ENCODE measurements at places on chromosomes 3 and 15.

DNA sequence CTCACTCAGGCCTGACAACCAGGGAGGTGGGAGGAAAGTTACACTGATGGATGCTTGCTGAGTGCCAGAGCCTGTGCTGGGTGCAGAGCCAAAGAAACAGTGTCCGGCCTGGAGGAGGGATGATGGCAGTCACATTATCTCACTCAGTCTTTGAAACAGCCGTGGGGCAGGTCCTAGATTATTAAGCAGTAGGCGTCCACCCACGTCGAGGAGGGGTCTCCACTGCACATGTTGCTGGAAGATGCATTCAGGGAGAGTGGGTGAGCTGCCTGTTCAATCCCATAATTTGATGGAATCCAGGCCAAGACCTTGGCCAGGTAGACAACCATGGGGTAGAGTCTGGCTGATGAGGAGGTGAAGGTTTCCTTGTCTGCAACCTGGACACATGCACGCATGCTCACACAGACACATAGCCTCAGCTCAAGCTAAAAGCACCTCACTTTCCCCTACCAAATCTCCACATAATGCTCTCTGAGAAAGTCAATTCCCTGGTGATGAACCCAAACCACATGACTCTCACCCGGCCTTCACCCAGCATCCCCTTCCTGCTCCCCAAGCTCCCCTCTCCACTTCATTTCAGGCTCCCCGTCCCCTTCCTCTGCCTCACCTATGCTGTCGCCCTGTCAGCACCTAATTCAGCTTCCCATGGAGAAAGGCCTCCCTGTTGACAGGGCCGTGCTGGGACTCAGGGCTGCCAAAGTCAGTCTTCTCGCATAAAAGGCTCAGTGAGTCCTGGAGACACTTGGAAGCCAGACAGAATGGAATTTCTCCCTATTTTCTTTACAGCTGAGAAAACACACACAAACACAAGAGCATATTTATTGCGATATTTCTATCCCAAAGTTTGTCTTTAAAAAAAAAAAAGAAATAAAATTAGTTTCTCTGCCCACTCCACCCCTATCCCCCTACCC, 29.8 kb downstream of the ACAN start:
- no peak for DNase-seq

GRCh38 chr15:90550919-90551318, 21.2 kb downstream of the CRTC3 start:
- peak; percentile 73 for DNase-seq

GRCh38 chr3:4119119-4119518, 184.1 kb upstream of the SETMAR start:
- no peak for DNase-seq

DNA sequence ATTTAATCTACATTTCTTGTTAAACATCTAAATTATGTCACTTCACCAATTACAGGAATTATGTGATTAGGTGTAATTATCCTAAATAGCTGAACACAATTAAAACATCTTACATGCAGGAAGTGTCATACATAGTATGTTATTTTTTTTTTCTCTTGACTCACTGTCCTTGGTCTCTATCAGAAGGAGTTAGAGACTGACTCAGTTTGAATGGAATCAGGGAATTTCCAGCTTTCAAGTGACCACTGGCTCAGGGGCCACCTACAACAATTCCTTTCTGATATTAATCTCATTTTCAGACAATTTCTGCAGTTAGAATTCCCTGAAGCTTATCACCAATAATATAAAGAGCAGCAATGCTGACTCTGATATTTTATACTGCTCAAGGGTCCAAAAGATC, 400.7 kb downstream of the ROBO1 start:
- DNase-seq, result no peak

DNA sequence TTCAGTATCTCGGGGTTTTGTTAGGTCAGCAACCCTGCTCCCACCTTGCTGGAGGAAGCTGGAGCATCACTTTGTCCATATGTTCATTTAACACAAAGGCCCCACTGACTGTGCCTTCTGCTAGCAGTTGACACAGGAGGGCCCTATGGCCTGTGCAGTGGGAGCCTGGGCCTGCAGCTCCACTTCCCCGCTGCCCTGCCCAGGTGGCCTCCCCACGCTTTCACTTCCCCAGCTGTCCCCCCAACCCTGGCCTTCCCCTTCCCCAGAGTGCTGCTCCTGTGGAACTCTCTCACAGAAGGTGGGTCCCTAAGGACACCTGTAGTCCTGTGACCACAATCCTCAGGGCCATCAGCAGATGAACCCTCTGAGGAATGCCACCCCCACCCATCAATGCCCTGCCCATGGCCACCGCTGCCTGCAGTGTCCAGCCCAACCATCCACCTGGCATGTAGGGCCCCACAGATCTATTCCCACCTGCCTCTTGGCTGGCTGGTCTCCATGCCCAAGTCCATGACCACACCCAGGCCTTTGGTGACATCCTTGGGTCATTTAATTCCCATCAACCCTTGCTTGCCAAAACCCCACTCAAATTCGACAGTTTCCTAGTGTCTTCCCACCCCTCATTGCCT, 13.5 kb downstream of the TBC1D21 start:
- no peak for DNase-seq
